Activated CD4-positive, CD25-positive, alpha-beta regulatory T cell treated with anti-CD3 and anti-CD28 coated beads, Interleukin-2, amount 50 U/mL, for 24 hours (primary cell): ENCODE measurements at places on chromosomes 1 and 21.
A peak's percentile ranks its signal among the peaks of the same experiment; 100 is the strongest.

DNA sequence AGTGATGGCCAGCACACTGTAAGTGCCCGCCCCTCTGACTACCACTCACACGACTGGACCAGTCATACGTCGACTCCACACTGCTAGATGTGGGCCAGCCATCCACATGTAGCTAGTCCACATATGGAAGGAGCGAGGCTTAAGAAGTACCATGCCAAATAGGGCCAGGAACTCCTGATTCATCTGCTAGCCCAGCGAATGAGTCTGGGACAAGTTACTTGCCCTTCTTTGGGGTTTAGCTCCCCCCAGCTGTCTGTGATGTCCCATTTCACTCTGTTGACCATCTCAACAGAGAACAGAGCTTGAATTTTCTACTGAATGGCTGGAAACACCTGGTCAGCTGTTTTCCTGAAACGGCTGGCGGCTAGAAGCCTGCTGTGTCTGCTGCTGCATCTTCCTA is 5.8 kb downstream of the CSRP1 start:
- ATAC-seq: no peak

- ATAC-seq: no peak
Measured at GRCh38 chr1:19006837-19007271, 50.4 kb upstream of the IFFO2 start.

- no peak for ATAC-seq
Measured at GRCh38 chr1:17553975-17554700, 14.6 kb downstream of the ARHGEF10L start.

DNA sequence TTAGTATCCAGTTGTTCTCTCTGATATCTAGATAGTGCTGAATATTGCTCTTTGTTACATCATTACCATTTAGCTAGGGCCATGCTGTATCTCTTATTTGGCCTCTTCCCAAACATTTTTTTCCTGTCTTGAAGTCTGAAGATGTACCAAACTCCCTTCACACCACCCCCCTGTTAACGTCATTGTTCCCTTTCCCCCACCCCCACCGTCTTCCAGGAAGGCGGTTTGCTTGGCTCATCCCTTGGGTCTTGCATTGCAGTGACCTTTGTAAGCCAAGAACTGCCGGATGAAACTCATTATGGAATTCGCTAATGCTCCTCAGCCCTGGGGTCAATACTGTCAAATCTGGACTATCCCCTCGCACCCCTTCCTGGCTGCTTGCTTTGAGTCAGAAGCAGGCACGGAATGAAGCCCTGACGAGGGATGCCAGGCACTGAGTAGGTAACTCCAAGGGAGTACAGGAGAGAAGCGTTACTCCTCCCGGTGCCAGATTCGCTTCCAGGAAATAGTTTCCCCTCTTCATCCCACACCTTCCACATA is 283.1 kb downstream of the TM2D1 start:
- ATAC-seq: no peak

- ATAC-seq: peak; percentile 27
Measured at GRCh38 chr21:44880405-44881197, 7.1 kb upstream of the PTTG1IP start.
